Psoas muscle (tissue), 8 donors: ENCODE measurements at places on chromosomes 16 and 17.

- no peak for DNase-seq
These were observed 4.0 kb downstream of the TMEM170A start for GRCh38 chr16:75460446-75460845.

- peak; percentile 64 for DNase-seq
These were observed 58.3 kb downstream of the B9D1 start for GRCh38 chr17:19304209-19304608.

- DNase-seq, result no peak
These were observed 2.7 kb upstream of the ZNF594 start for GRCh38 chr17:5194346-5194745.

- no peak for DNase-seq
These were observed 22.3 kb downstream of the SAP30BP start for GRCh38 chr17:75689441-75689873.

DNA sequence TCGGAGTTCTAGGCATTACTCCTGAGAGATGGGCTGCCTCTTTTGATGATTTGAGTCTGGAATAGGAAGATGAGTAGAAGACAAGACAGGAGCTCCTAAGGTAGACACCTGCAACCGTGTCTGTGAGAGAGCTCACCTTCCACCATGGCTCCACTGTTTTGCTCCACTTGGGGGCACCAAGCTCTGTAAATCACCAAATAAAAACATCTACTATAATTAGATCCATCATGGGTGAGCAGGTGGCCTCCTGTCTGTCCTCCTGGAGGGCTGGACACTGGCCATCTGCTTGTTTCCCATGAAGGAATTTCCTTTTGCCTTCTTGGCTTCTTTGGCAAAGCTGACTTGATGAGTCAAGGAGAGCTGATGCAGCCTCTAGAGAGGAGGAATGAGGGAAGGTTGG, 179.0 kb downstream of the HAPSTR1 start:
- DNase-seq, result no peak

DNA sequence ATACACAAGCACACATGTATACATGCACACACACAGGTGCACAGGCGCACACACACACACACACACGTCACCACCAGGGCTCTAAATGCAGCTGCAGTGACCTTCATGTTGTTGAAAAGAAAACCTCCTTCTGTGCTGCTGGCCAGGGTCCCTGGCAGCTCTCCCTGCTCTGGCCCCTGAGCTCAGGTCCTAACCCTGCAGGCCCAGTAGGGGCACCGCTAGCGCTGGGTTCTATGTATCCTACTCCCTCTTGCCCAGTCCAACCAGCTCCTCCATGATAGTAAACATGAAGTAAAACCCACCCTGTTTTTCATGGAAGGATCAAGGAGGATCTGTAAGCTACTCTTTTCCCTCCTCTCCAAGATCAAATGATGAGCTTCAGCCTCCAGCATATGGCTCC, 172.8 kb downstream of the RBFOX3 start:
- DNase-seq, result no peak

- DNase-seq, result no peak
These were observed 42.6 kb upstream of the ZNF469 start for GRCh38 chr16:88339930-88340754.

GRCh38 chr17:56997313-56997712, 19.4 kb downstream of the SCPEP1 start:
- DNase-seq, result no peak

DNA sequence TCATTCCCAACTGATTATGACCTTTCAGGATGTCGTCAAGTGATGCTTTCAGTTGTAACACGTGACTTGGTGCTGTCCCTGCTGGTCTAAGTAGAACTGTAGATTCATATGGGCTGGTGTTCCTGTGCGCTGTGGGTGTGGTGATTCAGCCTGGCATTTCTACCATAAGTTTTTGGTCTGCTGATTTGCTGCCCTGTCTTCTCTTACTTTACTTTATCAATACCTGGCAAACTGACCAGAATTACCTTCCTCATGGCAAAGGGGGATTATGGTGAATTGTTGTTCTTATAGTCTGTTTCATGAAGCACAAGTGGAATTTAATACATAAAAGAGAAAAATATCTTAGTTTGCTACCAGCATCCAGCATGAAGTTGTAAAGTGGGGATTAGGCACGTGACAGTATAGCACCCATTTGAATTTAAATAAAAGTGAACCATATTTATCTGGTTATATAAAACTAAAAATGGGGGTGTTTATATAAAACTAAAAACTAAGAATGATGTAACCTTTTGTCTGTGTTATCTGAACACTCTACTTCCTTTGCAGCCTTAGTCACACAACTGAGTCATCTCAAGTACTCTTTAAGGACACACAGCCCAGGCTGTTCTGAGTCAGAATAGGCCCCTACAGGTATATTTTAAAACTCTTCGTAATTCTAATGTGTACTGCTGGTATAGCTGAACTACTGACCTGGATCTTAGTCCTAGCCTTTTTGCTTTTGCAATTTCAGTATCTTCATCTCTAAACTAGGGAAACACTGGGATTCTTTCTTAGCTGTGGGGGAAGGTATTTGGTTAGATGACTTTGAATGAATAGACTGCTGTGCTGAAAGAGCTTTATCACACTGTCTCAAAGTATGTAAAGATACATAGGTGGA, 28.3 kb downstream of the TTC19 start:
- no peak for DNase-seq

DNA sequence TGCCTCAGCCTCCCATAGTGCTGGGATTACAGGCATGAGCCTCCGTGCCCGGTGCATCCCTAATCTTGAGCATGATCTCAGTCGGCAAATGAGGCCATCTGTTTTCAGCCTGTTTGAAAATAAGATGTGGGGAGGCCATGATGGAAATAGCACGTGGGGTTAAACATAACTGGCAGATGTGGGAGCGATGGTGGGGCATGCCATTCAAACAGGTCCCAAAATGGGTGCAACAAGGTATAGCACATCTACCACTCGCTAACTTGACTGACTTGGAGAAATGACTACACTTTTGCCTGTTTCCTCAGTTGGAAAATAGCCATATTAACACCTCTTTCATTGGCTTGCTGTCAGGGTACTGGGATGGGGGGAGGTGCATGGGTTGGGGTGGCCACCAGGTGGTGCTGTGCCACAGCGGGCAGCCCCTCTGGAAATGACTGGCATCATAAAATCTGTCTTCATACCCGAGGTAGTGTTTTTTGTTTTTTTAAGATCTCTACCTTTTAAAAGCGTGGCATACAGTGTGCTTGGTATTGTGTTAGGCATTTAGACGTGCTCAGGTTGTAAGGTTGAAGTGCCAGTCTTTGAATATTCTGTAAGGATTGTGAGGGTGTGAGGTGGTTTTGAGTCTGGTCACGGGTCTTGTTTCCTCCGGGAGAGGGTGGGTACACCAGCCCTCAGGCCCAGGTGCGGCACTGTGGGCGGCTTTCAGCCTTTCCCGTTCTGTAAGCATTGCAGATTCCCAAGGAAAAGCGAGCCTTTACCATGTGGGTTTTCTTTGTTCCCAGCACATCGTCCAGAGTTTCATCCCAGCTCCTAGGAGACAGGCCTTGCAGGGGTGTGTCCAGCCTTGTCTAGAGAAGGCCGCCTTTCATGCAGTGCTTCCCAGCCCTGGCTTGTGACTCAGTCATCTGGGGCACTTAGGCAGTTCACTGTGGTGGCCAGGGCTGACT, 2.9 kb upstream of the TTYH2 start:
- peak; percentile 84 for DNase-seq

GRCh38 chr16:2532494-2533141, 1.4 kb upstream of the CEMP1 start:
- DNase-seq, result peak; percentile 62

GRCh38 chr16:3036726-3037315, at the start of gene BICDL2:
Gene BICDL2, minus strand, starts transcription at chr16:3036944. Its CDS starts 1,448 bp downstream, at chr16:3035496.
- no peak for DNase-seq

GRCh38 chr17:14619821-14620220, 318.9 kb downstream of the HS3ST3B1 start:
- DNase-seq, result no peak

- DNase-seq, result no peak
These were observed 25.3 kb downstream of the LITAF start for GRCh38 chr16:11561454-11561805.

- no peak for DNase-seq
These were observed 52.5 kb downstream of the TEKT5 start for GRCh38 chr16:10641953-10642949.

DNA sequence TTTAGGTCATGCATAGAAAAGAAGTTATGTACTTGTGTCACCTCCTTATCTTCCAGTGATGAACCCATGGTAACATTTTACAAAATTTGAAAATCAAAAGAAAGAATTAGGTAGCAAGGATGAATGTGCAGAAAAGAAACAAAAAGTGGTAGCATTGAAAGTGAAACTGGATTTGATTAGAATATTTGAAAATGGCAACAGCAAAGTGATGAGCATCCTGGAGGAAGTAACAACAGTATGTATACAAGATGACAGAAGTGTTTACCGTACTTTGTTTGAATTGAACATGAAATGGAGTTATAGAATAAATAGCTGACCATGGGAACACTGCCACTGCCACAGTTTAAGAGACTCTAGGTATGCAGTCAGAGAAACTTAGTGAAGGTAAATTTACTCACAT, 1313.1 kb downstream of the CDH11 start:
- no peak for DNase-seq

DNA sequence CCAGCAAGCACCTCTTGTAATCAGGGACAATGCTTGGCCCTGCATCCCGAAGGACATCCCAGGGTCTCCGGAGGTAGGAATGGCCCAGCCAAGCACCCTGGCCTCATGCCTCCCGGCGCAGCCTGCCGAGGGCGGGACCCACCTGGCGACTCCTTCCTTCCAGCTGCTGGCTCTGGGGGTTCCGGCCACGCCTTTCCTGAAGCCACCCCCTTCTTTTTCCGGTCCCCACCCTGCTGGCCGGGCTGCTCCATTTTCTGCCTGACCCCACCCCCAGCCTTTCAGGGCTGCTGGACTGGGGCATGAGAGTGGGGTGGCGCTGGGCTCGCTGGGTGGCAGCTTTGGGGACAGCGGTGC, 22.5 kb upstream of the CIBAR2 start:
- DNase-seq, result no peak

- no peak for DNase-seq
These were observed 5.4 kb upstream of the HAP1 start for GRCh38 chr17:41739661-41740352.

DNA sequence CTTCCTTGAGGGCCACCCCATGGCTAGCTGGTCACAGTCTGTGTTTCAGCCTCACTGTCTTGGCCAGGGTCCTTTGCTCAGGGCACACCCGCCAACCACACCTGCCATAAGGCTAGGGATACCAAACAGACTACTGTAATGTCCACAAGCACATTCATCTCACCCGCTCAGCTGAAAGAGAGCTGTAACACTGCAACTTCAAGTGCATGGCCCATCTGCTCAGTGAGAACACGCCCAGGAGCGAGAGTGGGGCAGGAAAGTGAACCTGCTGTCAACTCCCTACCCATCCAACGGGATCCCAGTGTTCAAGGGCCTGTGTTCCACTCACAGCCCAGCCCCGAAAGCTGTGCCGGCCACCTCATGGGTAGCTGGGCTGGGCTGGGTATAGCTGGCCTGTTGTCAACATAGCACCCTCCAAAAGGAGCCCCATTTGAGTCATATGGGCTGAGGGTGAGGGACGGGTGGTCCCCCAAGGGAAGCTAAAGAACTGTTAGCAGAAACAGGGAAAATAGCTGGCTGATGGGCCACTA, 55.7 kb downstream of the SCNN1B start:
- DNase-seq, result no peak

GRCh38 chr16:5490499-5490898, 392.9 kb upstream of the EEF2KMT start:
- peak; percentile 22 for DNase-seq

DNA sequence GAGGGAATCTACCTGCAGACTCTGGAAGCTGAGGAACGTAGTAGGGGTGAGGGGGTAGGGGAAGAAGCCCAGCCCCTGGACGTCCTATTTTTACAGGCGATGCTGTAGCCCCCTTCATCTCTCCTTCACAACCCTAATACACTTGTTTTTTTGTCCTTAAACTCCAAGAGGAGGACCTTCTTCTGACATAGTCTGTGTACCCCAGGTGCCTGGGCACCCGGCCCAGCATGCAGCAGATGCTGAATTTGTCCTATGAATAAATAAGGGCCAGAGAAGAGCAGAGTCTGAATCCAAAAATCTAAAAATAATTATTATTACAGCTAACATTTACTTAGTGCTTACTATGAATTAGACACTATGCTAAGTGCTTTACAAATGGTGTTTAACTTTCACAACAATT, 5.1 kb downstream of the KIF18B start:
- no peak for DNase-seq

- no peak for DNase-seq
These were observed 66.9 kb downstream of the CYTH1 start for GRCh38 chr17:78715000-78715771.

GRCh38 chr16:87970186-87970585, 19.0 kb downstream of the BANP start:
- no peak for DNase-seq

DNA sequence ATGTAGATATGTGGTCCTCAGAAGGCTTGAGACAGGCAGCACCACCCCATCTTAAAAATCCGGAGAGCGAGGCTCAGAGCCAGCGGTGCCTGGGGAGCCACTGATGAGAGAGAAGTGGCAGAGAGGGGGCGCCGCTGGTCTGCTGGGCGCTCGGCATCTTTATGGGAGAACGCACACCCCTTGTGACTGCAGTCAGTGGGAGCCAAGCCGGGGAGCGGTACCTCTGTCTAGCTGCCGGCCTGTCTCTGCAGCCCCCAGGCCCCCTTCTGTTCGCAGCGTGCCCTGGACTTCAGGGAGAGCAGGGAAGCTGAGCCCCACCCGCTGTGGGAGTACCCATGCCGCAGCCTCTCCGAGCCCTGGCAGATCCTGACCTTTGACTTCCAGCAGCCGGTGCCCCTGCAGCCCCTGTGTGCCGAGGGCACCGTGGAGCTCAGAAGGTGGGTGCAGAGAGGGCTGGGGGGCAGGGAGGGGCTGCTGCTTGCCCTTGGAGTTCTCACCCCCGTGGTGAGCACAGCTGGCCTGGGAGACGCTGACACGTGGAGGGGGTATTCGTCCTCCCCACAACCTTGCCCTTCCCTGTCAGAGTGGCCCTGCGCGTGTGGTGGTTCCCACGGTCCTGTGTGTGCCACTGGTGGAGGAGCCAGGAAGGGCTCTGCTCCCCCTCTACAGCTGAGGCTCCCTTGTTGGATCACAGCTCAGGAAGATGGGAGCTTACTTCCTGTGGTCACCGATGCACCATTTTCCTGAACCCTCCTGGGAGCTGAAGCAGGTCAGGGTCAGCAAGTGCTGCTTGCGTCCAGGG, 44.8 kb downstream of the PRMT7 start:
- DNase-seq, result no peak

GRCh38 chr16:20399185-20399584, 5.4 kb downstream of the PDILT start:
- DNase-seq, result no peak

- DNase-seq, result no peak
These were observed 59.7 kb downstream of the HLF start for GRCh38 chr17:55324296-55324978.

DNA sequence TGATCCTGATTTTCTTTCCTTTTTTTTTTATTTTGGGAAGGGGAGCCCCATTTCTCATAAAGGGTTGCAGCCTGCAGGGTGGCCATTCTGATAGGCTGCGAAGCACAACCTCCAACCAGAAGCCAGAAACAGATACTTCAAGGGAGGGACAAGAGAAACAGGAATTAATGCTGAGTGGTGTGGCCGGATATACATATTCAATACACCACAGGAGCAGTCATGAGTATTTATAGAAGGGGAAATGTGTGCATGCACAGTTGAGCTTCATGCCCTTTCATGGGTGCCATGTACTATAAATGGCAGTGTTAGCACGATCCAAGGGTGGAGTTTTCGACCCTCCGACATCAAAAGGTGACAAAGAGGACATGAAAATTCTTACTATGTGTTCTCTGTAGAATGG, 320.8 kb downstream of the CBLN1 start:
- no peak for DNase-seq

GRCh38 chr17:39197380-39198185, at the start of gene CACNB1:
Gene CACNB1, minus strand, starts transcription at chr17:39197669. Its CDS starts 174 bp downstream, at chr17:39197495.
- DNase-seq, result peak; percentile 83

GRCh38 chr16:69909760-69910159, 41.4 kb upstream of the CLEC18A start:
- DNase-seq, result no peak
